NCI-H1092 (cell line): ENCODE measurements at places on chromosomes 5 and 9.

- peak; percentile 57 for DNase-seq
These were observed 298.4 kb upstream of the PRDM9 start for GRCh38 chr5:23208959-23209431.

DNA sequence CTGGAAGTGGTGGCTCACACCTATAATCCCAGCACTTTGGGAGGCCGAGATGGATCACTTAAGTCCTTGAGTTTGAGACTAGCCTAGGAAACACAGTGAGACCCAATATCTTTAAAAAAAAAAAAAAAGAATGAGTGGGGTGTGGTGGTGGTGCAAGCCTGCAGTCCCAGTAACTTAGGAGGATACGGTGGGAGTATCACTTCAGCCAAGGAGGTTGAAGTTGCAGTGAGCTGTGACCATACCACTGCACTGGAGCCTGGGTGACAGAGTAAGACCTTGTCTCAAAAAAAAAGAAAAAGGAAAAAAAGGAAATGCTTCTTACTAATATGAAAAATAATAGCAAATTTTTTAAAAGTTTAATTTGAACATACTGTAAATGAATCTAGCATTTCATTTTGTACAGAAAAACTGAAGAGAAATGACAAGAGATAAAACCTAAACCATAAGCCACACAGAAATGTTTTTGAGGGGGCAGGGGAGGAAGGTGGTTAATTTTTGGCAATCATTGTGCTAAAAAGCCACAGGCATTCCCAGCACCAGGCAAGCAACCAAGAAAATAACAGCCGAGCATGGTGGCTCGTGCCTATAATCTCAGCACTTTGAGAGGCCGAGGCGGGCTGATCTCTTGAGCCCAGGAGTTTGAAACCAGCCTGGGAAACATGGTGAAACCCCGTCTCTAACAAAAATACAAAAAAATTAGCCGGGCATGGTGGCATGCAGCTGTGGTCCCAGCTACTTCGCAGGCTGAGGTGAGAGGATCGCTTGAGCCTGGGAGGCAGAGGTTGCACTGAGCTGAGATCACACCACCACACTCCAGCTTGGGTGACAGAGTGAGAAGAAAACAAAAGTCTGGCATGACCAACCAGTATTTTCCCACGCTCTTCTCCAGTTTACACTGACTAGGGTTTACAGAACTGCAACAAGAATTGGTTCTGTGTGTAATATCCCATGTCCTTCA is 114.5 kb upstream of the NR5A1 start:
- DNase-seq = no peak

GRCh38 chr9:123684393-123685149 is 245.4 kb downstream of the DENND1A start:
- no peak for DNase-seq

GRCh38 chr5:56496581-56497063 is 263.5 kb upstream of the ANKRD55 start:
- no peak for DNase-seq

GRCh38 chr9:130391866-130392265 is 52.9 kb upstream of the ASS1 start:
- DNase-seq = no peak

GRCh38 chr9:133246991-133247390 is 28.0 kb downstream of the ABO start:
- DNase-seq = no peak

- no peak for DNase-seq
These were observed 2.0 kb downstream of the DENND1A start for GRCh38 chr9:123927625-123928532.

GRCh38 chr5:82636591-82636990 is 358.4 kb upstream of the RPS23 start:
- no peak for DNase-seq

DNA sequence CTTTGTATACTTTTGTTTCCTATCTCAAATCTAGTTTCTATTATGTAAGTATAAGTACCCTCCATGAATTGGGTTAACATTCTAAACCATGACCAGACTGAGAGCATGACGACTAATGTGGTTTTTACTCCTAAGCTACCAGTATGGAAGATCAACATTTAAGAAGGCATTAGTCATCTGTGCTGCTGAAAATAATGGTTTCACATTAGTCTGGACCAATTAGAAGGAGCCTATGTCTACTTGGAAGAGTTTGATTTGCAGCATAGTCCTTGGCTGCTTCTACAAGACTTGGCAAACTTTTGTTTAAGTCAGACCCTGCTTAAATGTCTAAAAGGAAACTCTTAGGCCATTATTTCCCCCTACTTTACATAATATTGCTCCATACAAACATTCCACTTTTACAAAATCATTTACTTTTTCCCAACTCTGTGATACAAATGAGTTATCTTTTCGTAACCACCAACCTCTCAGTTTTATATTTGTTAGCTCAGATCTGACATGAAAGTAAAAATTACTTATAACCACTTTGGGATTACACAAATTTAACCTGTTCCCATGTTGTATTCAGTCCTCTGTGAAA is 186.7 kb downstream of the COMMD10 start:
- DNase-seq = no peak

- DNase-seq = no peak
These were observed 45.4 kb downstream of the TMEM252 start for GRCh38 chr9:68495247-68495646.

DNA sequence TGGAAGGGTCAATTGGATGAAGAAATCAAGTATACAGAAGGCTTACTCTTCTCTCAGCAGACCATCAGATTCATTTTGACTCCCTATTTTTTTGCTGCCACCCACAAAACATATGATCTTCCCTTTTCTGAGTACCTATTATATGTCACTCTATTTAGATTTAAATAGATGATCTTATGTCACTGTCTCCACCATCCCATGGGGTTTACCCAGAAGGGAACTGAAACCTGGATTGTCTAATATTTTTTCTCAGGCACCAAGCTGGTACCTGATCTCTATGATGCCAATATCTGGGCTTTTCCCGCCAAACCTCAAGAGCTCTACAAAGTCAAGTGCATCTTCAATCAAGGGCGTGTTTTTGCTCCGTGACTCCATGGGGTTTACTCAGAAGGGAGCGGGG is 118.7 kb downstream of the GAS1 start:
- no peak for DNase-seq

- no peak for DNase-seq
These were observed 15.1 kb upstream of the ISOC1 start for GRCh38 chr5:129079496-129079895.

DNA sequence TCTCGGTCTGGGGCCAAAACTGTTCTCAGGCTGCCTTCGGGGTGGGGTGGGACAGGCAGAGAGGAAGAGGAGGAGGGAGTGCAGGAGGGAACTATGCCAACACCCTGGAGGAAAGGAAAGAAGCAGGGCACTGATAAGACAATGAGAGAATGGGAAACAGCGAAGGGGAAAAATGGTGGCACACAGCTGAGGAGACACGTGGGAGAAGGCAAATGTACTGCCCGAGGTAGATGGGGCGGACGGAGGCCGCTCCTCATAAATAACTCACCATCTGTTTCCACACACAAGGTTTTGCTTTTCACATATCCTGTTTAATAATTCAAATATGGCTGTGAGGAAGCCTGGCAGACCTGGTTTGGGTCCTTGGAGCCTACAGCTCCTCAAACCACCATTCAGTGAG is 148.2 kb upstream of the LRRTM2 start:
- no peak for DNase-seq

DNA sequence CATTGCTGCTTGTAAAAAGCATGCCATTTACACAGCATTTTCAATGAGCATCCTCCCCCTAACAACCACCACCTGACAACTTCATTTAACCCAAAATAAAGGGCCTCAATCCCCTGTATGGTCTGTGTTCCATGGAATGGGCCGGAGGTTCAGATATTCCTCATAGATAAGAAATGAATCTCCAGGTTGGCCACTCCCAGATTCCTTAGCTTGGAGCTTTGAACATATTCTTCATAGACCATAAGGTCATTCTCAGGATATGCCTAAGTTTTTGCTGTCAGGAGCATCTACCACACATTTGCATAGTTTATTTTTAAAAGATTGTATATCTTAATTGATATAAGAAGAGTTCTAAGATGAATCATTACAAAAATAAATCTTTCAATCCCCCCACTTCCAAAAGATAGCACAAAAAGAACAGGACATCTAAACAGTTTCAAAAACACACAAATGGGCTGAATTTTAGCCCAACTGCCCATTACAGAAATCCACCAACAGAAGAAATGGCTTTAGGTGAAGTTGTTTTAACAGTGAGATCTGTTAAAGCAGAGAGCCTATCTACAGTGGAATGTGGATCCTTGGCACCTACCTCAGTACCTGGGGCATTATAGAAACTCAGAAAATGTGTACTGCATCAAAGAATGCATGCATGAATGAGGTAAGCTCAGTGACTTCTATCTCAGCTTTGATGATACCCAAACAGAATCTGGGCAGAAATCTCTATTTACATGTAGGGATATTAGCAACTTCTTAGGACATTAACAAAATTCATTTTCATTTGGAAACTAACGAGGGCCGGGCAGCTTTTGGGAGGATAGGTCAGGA is 179.8 kb downstream of the SEC61B start:
- no peak for DNase-seq

GRCh38 chr5:34553581-34553980 is 102.5 kb upstream of the RAI14 start:
- no peak for DNase-seq
